ENCODE measurements at places on chromosomes 2 and 18.

DNA sequence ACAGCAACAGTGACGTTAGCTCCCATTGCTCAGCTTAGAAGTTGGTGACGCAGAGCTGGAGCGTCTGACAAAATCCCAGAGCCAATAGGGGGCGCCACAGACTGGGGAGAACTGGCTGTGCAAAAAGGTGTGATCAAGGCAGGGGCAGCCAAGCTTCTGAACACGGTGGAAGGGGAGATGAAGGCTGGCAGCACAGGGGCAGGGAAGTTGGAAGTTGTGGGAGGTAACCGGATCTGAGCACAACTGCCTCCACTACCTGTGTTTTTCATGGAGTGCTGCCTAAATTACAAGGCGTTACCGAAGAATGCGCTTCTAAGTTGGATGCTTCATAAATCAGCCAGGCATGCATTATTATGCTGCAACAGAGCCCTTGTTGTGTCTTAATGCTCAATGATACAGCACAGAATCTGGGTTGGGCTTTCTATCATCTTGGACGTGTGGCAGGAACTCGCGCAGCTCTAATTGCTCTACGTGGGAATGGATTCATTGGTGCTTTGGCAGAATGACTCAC, 370.0 kb downstream of the SLC4A3 start:
- no peak for DNase-seq

DNA sequence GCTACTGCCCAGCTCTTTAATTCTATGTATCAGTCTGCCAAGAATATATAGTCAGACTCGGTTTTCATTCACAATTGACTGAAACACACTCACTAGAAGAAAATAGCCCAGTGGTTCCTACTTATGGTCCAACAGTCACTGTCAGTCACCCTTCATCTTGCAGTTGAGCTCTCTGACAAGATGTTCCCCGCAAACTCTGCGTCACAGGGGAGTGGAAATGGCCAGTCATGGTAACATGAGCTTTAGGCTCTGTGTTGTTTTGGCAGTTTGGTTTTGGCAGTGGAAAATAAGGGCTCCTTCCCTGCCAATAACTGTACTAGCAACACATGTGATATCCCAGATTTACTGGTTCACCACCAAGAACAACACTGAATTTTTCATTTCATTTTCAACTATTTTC, 122.5 kb downstream of the PRPF40A start:
- no peak for DNase-seq

DNA sequence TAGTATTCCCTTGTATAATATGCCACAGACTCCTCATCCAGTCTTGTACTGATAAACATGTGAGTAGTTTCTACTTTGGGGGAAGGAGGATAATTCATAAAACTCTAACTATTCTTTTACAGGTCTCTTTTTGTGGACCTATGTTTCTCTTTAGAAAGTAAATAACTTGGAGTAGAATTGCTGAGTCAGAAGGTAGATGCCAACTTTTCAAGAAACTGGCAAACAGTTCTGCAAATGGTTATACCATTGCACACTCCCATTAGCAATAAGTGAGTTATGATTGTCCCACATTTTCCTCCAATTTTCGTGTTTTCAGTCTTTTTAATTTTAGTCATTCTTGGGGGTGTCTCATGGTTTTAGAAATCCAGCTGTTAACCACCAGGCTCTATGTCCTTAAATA, 477.2 kb upstream of the LRRTM4 start:
- no peak for DNase-seq

GRCh38 chr2:237904831-237905599, 45.6 kb downstream of the RAMP1 start:
- no peak for DNase-seq

DNA sequence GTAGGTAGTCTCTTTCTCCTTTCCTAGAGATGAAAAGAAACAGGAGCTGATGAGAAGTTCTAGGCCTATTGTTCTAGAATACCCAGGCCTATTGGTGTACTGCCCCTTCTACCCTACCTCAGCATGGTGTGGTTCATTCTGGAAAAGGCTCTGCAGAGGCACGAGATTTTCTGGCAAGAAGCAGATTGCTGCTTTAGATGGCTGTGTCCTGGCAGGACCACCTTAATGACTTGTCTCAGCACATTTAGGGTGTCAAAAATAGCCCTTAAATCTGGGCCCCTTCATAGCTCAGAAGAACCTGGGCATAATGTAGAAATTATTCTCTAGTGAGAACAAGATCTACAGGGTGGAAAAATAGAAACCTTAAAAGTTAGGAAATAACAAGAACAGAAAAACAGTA, 87.9 kb downstream of the BCL2L11 start:
- no peak for DNase-seq

DNA sequence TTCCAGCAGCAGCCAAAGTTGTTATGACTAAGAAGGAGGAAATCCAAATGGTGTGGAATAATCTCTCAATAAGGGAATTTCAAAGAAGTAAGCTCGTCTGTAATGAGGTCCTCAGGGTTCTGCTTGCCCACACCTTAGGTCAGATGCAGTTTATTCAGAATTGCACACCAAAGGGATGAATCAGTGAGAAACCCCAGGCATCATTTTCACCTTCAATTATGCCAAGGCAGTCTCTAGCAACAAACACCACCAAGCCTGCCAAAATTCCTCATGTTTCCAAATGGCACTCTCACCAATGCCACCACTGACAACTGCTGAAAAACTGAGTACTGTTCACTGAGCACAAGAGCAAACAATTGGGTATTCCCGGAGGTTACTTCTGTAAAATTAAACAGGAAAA, 43.6 kb downstream of the KCNG3 start:
- DNase-seq = no peak

GRCh38 chr2:68853035-68853434, 18.2 kb downstream of the BMP10 start:
- DNase-seq = no peak
